T-helper 1 cell (primary cell): ENCODE measurements at places on chromosomes 1 and 21.

GRCh38 chr21:21200103-21200938 lies 202.1 kb downstream of the NCAM2 start:
- DNase-seq, result no peak

DNA sequence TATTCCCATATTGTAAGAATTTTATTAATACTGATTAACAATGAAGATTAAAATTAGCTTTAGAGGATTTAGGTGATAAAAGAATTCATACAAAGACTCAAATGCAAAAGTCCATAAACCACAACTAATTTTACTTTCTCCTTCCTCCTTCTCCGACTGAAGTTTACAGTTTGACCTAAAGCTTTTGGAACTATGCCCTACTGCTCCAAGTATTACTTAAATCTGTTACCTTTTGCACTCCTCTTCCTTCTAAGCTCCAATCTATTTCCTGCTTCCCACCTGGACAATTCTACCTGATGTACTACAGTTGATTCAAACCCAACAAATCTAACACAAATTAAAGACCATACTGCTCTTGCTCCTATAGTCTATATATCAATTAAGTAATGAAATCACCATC lies 36.3 kb downstream of the ANKRD13C start:
- no peak for DNase-seq

GRCh38 chr21:36550761-36551160 lies 70.8 kb upstream of the CLDN14 start:
- DNase-seq, result no peak

- no peak for DNase-seq
These were observed 814 bp downstream of the A3GALT2 start for GRCh38 chr1:33319949-33320618.

DNA sequence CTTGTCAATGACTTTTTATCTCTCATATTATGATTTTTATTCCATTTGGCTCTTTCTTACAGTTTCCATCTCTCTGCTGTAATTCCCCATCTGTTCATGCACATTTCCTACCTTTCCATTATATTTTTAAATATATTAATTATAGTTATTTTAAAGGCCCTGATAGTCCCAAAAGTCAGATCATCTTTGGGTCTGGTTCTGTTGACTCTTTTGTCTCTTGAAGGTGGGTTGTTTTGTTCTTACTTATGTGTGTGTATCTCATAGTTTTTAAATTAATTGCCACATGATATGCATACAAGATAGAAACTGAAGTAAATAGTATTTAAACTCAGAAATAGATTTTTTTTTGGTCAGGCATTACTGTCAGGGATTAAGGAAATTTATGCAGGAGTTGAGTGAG lies 178.0 kb upstream of the AJAP1 start:
- no peak for DNase-seq
